ENCODE measurements at places on chromosomes 5 and 9.

DNA sequence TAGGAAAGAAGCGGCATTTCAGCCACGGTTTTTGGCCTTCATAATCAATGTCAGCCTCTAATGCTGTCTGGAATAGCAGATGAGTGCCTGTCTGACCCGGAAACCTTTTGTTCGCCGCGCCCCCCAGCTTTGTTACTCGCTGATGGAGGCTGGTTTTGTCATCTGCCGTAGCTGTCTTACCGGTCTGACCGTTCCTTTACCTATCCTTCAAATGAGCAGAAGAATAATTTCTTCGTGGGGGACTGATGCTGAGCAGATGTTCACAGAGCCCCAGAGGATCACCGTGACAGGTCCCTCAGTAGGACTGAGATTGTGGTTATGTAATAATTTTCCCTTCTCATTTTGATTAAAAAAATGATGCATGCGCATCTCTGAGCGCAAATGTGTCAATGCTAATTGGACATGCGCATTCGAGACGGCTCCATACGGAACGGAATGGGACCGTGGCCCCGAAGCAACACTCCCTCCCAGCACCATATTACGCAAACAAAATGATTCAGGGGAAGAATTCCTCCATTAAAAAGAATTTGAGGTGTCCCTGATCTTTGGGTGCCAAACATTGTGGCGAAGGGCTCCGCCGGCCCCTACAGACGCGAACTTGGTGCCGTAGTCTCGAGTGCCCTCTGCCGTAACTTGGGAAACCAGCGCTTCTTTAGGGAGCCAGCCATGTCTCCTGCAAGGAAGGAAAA is 27.6 kb downstream of the TLX3 start:
- DNase-seq, result peak; percentile 55

DNA sequence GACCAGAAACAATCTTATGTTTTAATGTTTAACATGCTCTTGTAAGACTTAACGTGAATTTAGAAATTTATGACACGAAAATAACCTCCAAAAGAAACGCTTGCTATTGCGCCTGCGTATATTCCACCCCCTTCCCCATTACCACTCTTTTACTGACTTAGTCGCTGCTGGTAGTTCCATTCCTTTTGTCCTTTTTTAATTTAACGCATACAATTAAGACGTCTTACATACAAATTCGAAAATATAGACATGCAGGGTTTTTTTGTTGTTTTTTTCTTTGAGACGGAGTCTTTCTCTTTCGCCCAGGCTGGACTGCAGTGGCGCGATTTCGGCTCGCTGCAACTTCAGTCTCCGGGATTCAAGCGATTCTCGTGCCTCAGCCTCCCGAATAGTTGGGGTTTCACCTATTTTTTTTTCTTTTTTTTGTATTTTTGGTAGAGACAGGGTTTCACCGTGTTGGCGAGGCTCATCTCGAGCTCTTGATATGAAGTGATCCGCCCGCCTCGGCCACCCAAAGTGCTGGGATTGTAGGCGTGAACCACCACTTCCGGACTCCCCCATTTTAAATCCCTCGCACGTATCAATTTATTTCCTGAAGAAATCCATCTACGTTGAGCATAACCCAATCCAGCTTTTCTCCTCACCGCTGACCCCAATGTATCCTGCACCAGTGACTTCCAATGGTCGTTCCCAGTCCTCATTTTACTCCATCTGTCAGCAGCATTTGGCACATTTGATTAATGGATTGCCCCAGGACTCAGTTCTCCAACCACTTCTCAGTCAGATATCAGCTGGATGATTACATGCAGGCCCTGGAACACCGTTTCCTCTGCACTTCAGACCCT is 684 bp upstream of the MED7 start:
- peak; percentile 14 for DNase-seq

DNA sequence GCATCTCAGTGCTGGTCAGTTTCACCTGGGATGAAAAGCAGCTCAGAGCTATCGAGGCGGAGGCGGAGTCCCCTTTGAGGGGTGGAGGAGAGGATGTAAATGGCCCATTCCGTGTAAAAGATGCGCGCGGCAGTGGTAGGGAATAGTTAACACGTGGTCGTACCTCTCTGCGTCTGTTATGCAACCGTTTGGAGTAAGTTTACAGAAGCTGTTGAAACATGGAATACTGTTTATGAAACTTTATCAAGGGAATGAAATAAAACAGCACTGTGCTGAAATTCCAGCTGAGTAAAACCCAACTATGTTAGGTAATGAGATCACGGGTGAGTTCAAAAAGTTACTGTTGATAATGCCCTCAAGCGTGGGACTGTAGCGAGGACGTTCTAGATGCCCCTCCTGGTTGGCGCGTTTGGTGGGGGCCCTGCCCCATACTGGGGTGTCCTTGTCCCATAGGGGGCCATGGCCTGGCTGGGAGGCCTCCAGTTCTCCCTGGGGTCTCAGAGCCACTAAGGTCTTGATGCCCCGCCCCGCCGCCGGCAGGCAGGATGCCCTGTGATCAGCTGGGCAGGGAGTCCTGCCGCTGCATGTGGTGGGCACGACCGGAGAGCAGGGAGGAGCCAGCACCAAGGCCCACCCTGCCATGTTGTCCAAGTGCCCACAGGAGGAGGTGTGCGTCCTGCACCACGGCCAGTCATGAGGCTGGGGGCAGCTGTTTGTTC is 90.9 kb downstream of the COL5A1 start:
- DNase-seq, result peak; percentile 92

DNA sequence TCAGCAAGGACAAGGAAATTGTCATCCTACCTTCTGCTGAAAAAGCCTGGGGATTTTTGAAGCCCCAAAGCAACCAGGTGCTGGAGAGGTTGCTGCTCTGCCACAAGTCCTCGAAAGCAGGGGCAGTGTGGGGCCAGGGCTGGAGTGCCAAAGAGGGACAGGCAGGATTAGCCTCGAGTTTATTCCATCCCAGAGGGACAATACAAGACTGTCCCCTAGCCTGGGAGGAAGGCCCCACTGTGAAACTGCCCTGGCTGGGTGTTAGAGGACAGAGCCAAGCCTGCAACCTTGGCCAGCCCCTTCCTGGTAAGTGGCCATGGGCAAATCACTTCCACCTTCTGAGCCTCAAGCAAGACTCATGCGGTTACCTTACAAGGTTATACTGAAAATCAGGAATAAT is 55.1 kb downstream of the WHRN start:
- DNase-seq, result no peak

DNA sequence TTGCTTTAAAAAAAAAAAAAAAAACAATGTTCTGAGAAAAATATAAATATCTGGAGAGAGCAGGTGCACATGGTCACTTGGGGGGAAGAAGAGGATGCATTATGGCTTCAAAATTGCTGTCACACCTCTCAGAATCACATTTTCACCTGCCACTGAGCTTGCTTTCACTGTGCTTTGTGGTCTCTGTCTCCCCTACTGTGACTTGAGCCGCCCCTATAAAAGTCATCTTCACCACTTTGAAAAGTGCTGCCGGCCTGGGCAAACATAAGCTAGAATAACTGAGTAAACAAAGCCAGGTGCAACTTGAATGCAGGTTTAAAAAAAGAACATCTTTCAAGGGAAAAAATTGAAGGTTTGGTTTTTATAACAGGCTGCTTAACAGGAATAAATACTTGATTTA is 368.1 kb upstream of the GRIA1 start:
- DNase-seq, result no peak

DNA sequence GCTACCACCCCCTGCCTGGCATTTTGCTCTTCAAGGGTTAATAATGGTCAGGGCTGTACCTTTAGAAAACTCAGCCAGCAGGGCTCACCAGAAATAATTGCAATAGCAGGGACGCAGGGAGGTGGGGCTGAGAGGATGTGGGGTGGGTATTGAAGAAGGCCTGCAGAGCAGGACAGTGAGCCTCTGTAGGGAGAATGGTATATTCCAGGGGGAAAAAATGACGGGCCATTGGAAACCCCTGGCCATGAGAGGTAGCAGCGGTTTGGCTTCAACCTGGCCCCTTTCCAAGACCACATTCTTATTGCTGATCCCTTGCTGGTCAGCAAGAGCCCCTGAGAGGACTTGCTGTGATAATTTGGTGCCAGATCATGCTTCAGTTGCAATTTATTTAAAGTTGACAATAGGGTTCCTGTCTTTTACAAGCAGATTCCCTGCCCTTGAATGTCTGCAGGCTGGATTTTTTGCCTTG is 36.7 kb upstream of the CTNNA1 start:
- DNase-seq, result peak; percentile 9

- no peak for DNase-seq
Observed at GRCh38 chr5:57903458-57903857, 420.8 kb upstream of the ACTBL2 start.

DNA sequence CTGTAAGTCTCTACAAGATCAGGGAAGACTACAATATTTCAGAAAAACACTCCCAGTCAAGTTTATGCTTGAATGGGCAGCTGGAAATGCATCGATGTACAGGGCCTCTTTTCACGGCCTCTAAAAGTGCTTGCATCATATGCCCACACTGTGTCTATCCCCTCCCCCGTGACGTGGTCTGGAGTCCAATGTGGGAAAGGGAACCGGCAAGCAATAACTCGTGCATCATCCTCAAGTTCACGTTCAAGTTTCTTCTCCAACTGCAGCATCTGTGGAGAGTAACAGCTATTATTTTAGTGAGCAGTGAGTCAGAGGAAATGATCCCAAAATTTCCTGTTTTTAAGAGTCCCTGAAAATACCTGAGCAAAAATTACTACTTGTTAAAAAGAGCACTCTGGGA is 22.3 kb downstream of the ATPSCKMT start:
- DNase-seq, result peak; percentile 8

GRCh38 chr5:138874771-138875551 is at the start of gene LRRTM2:
LRRTM2 (minus strand) TSS chr5:138875335; CDS start chr5:138874911, 424 bp downstream.
- peak; percentile 87 for DNase-seq

- DNase-seq, result no peak
Observed at GRCh38 chr5:161399996-161400562, 146.4 kb downstream of the GABRB2 start.

DNA sequence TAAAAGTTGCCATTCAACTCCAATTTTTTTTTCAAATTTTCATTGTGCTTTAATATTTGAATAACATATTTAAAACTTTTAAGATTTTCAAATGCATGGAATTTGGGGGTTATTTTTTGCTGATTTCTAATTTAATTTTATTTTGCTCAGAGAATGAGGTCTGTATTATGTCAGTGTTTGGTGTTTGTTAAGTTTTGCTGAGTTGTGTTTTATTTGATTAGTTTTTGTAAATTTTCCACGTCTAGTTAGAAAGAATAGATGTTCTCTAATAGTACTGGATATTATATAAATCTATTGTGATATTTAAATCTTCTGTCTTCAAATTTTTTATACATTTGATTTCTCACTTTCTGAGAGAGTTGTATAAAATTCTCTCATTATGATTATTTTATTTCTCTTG is 145.9 kb downstream of the MACIR start:
- no peak for DNase-seq

- no peak for DNase-seq
Observed at GRCh38 chr5:142772446-142773293, 2.5 kb downstream of the ARHGAP26 start.

DNA sequence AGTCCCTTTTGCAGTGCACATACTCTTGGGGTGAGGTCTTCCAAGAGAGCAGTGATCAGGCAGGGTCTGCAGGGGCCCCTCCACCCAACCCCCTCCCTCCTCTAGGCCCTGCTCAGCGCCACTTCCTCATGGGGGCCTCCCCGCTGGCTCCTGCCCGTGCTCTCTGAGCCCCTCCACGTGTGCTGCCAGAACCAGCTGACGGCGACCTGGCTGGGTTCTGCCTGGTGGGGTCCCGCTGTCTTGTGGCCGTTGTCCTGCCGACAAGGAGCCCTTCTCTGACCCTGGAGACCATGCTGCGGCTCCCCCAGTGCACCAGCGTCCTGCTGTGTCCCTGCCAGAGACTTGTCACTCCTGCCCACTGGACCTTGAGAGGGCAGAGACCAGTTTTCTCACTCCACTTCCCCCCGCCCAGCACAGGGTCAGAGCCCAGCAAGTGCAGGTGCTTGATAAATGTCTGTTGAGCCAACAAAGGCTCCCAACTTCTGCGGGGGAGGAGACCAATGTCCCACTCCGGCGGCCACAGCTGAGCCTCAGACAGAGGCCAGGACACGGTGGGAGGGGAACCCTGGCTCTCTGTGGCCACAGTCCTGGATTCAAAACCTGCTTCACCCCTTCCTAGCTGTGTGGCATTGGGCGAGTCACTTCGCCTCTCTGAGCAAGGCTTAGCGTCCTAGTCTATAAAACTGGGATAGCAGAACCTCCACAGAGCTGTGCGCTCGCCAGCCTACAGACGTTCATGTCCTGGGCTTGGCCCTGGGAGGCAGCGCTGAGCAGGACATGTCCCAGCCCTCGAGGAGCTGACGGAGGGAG is 24.8 kb downstream of the SARDH start:
- DNase-seq, result no peak

GRCh38 chr9:109488791-109489492 is 9.2 kb downstream of the PTPN3 start:
- no peak for DNase-seq

GRCh38 chr5:147750065-147750464 is 32.5 kb downstream of the JAKMIP2 start:
- DNase-seq, result peak; percentile 6

- DNase-seq, result peak; percentile 70
Observed at GRCh38 chr9:21465859-21466518, 16.1 kb downstream of the IFNE start.

DNA sequence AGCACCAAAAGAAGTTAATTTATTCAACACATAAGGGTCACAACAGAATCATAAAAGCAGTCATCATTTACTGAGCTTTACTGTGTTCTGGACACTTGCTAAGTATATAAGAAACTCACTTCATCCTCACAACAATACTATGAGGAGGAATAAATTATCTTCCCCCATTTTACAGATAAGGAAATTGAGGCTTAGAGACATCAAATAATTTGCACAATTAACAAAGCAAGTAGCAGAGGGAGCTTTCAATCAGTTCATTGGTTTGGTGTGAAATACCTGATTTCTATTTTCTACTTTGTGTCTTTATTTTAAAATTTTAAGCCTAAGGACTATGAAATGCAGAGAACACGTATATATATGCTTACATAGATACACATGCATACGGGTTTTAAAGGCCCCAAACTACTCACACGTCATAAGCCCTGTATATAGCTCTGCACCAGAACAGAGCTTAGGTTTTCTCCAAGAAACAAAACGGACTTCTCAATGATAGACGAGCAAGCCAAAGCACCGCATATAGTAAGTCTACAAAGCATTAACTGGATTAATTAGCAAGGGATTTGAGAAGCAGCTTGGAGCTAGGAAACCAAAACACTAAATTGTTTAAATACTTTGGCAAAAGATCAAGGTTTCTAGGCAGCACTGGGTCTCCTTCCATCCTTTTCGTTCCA is 95.6 kb downstream of the DENND1A start:
- DNase-seq, result peak; percentile 15

DNA sequence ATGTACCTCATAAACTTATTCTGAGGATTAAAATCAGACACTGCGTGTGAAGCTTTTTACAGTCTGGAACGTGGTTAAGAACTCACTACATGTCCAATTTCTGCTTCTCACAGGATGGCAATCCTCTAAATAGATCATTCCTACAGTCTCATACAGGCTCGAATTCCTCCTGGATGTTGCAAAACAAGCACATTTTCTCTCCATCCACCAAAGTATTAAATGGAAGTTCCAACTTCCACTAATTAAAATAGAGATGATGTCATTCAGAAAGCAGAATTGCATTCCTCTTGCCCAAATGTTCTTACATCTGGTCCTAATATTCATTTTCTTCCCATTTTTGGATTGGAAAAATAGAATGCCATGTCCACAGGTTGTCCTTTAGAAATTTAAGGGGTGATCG is 145.5 kb upstream of the PCA3 start:
- DNase-seq, result peak; percentile 50

- DNase-seq, result no peak
Observed at GRCh38 chr9:110128664-110129329, 79.2 kb downstream of the C9orf152 start.

GRCh38 chr9:108751369-108751768 is 104.4 kb downstream of the ACTL7B start:
- no peak for DNase-seq

All from amniotic epithelial cell (primary cell).